ENCODE measurements at places on chromosomes 3 and 15.

DNA sequence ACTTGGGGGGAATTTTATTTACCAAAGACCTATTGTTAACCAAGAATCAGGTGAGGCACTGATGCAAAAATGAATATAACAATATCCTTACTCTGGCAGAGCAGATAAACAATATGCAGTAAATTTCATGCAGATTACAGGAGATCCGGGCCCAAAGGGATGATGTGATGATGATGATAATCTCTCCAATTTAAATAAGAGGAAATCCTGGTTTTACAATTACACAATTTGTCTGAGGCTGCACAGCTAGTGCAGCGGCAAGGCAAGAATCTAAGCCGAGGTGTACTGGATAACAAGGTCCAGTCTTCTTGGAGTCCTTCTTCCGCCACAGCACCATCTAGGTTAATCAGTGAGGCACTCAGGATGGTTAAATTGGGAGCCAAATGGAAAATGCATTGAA is 2.4 kb upstream of the MESD start:
- DNase-seq = no peak

- no peak for DNase-seq
Observed at GRCh38 chr3:116030131-116030850, 407.0 kb downstream of the GAP43 start.

GRCh38 chr3:59559721-59560435 is 510.1 kb upstream of the CFAP20DC start:
- DNase-seq = no peak

DNA sequence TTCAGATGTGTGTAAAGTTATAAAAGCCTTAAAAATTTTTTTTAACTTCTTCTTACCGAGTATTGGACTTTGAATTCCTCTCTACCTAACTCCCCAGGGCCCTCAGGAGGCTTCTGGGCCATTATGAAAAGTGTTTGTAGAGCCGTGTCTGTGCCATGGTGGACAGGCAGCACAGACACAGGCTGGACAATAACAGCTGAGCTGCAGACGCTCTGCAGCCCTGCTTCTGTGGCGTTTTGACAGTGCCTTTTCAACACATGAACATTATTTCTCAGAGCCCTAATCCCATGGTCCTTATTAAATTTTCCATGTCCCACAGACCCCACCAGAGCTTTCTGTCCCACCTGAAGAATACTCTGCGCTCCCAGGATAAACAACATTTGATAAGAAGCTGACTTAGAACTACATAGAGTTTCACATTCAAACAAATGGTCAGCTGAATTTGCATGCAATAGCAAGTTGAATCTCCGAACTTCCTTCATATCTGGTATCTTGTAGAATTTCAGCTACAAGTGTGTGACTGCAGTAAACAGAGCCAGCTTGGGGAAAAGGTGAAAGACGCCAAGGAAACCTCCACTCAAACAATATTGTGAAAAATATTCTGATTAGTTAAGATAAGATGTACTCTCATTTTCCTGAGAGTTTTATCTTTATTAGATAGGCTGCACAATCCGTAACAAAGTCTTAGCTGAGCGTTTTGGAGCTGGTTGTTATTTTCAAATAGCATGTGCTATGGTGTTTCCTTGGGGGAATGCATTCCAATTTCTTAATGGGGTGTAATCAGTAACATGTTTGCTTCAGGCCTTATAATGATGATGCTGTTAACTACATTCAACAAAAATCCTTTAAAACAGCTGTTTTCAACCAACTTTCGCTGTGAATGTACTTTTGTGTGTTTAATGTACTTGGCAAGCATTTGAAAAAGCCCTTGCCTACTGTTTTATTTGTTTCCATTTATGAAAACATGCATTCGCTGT is 378.2 kb downstream of the MECOM start:
- DNase-seq = no peak

- DNase-seq = no peak
Observed at GRCh38 chr15:98083203-98083910, 122.9 kb downstream of the ARRDC4 start.

DNA sequence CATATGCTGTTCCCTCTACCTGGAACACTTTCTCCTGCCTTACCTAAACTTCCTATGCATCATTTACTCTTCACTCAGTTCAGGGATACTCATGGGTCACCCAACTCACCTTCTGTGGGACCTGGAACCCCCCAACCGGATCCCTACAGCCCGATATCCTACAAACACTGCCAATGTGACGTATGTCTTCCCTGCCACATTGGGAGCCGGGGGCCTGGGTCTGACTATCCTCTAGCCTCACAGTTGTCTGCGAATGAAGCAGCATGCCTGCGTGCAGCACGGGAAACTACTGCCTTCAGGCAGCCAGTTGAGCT is 405 bp downstream of the NPRL2 start:
- no peak for DNase-seq

GRCh38 chr3:161475905-161476304 is 20.7 kb upstream of the OTOL1 start:
- DNase-seq = no peak

DNA sequence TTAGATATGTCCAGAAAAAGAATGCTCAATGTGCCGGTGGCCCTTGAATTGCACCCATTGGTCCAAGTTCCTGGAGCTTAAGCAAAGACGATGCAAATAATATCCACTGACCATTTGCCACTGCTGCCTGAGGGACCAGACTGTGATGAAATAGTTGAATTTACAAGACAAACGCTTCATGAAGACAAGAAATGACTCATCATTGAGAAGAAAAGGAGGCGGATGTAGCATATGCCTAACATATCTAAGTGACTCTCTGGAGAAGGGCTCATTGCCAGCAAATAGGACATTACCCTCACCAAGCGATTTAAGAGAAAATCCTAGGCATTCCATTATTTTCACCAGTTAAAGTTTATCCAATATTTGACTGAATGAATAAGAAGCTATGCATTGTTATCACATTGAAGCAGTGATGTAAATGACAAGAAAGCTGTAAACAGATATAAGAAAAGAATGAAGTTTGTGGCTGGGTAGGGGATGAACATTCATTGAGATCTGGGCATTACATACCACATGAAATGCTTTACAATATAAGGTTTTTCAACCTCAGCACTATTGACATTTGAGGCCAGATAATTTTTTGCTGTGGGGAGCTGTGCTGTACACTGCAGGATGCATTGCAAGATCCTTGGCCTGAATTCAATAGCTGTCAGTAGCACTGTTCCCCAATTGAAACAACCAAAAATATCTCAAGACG is 48.9 kb upstream of the CPNE4 start:
- no peak for DNase-seq

DNA sequence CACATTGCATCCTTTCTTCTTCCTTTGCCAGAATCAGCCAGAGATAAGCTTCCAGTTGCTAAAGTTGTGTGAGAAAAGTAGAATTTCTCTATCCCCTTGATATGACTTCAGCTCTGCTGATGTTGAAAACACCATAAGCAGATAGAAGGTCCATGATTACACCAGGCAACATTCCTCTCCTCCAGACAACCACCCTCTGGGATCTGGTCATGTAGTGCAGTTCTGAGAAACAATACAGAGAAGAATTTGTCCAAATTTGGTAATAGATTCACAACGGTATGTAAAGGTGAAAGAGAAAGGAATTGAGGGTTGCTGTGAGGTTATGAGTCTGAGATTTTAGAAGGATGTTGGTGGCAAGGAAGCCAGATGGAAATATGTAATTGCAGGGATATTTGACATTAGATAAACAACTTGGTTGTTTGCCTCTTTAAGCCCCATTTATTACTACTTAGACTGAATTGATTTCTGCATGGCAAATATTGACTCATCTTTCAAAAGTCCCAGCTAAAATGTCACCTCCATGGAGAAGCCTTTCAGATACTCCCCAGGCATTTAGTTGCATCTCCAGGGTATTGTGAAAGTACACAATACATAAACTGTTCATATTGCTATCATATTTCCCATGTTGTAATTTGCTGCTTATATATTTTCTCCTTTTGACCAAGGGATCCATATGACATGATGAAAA is 134.9 kb downstream of the GAP43 start:
- DNase-seq = no peak

- no peak for DNase-seq
Observed at GRCh38 chr15:73927476-73928240, 1.4 kb downstream of the LOXL1 start.

DNA sequence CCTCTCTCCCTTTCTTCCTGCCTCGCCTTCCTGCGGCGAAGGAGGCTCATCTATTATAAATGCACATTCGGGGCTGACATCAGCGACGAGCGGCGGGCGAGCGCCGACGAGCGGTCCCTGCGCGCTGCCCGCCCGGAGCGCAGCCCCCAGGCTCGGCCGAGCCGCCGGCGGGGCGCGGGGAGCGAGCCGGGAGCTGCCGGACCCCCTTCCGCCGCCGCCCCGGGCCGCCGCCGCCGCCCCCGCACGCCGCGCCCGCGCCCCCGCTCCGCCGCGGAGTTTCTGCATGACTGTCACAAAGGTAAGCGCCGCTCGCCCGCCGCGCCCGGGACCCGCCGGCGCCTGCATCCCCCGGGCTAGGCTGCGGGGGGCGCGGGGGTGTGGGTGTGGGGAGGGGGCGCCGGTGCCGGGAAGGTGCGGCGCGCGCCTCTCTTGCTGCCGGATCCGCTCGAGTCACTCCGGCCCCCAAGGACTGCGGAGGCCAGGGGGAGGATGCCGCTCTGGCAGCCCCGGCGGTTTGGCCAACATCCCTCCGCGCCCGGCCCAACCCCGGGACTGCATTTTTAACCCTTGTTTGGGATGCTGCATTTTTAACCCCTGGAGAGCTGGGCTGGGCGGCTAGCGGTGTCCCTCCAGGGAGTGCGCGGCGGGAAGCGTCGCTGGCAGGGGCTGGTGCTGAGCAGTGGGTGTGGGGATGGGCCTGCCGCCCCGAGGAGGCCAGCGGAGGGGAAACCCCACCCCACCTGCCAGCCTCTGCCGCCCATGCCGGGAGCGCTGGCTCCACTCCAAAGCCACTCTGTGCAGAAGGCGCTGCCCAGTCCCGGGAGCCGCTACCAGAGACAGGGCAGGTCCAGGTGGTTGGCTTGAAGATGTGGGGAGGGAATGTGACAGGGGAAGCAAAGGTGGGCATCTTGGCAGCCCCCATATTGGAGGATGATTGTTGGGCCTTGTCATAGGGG is at the start of gene CORO2B:
Gene CORO2B (plus strand): TSS at position 14 of the 956 bp plus-strand sequence. CDS start 270 bp downstream, at position 284.
- no peak for DNase-seq

- no peak for DNase-seq
Observed at GRCh38 chr3:107644631-107645030, 121.9 kb downstream of the BBX start.

- DNase-seq = no peak
Observed at GRCh38 chr3:150472421-150472820, 64.3 kb downstream of the TSC22D2 start.

- DNase-seq = no peak
Observed at GRCh38 chr15:40762919-40763800, 708 bp upstream of the GCHFR start.

DNA sequence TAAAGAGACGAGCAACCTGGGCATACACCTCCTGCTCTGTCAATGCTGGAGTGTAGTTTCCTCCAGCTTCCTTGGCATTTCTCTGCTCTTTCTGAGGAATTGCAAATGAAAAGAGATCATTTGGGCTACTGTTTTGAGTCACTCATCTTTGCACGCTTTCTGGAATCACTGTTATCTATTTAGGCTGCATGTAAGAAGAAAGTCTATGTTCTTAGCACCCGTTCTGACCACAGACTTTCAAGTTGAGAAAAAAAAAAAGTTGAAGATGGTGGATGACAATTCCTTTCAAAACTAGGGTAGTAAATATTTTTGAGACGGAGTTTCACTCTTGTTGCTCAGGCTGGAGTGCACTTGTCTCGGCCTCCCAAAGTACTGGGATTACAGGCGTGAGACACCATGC is 41.3 kb downstream of the SIN3A start:
- no peak for DNase-seq

DNA sequence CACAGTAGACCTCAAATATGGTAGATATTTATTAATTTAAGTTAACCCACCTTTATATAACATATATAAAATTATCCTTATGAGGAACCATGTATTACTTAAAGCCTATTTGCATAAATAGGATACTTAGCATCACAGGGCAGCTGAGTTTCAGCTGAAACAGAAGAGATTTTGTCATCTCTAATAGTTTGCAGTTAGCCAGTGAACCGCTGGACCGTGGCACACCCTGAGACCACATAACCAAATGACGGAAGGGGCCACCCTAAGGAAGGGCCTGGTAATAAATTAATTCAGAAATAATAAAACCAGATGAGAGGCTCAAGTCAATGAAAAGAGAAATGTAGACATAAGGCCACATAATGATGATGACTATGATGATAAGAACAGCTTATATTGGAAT is 107.7 kb downstream of the MYO5A start:
- no peak for DNase-seq

DNA sequence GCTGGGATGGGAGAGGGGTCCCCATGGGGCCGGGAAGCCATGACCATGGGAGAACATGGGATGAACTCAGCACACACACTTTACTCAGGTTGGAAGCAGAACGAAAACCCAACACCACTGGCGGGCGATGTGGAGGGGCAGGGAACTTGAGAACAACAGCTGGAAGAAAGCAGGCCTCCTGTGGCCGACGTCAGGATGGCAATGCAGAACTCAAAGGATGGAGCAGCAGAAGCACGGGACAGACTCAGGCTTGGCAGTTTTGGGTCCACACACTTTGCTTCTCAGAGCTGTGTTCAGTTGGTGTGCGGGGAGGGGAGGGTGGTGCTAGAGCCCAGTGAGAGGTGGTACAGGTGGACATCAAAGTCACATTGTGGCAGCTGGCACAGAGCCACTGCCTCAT is 80.7 kb downstream of the SEC22A start:
- DNase-seq = no peak

GRCh38 chr3:131036200-131036816 is 9.6 kb downstream of the NEK11 start:
- DNase-seq = no peak

DNA sequence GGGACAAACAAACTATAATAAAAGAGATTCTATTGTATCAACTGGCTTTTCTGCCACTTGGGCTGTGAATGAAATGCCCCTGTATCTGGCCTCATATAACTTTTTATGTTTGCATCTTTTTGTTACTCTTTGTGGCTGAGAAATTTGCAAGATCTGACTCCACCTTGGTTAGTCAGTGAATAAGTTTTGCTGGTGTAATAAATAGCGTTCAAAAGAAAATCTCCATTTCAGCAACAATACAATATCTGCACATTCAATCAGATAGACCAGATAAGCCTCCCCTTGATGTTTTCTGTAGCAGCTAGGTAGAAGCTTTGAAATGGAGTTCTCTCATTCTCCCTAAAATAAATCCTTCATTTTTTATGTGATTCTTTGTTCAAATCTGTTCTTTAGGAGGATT is 12.0 kb downstream of the TRAT1 start:
- DNase-seq = no peak

DNA sequence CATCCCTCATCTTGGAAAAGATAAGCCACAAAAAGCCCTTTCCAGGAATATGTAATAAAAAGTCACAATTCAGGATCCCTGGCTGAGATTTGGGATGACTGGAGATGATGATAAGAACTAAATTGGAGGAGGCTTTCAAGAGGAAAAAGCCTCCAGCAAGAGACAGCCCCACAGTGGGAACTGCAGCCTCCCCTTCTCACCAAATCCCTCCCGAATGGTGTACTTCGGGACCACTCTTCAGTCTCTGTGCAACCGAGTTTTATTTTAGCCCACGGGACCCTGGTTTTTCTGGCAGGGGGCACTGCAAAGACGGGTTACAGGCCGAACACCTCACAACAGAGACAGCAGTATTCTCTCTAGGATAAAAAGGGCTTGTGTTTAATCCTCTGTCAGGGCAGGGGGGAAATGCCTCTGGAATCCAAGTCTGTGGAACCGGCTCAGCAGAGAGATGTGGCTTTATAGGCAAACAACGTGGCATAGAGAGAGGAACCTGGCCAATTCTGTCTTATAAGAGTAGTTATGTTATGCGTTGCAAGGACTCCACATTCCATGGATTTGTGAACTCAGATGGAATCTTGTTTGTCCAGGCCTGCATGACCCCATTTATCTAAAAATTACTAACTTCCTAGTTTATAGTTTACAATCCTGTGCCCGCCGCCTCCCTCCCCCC is 1.2 kb upstream of the LMCD1 start:
- no peak for DNase-seq
